ENCODE measurements at places on chromosomes 2 and 18. TPM values are rescaled to one million over a fixed set of nuclear protein-coding genes. Genes with fewer than 3 reads are reported as not detected.

- H3K4me1 ChIP-seq: no peaks in the 10 kb centered on the region
- no peak overlapping the region for H3K27ac ChIP-seq
- no peaks in the 10 kb centered on the region for H3K36me3 ChIP-seq
- no peak overlapping the region for H3K4me3 ChIP-seq
- no peaks in the 10 kb centered on the region for H3K27me3 ChIP-seq
- DNase-seq: no peak
These were observed 134.7 kb upstream of the DNAJC10 start for GRCh38 chr2:182581196-182581935.

FNDC4 gene
- 28.2 TPM for total RNA-seq

- H3K27me3 ChIP-seq: no peaks in the 10 kb centered on the region
- H3K4me3 ChIP-seq: no peak overlapping the region
- H3K4me1 ChIP-seq: peaks cover 3% of the 10 kb centered on the region
These were observed 12.3 kb downstream of the CEP192 start for GRCh38 chr18:13003466-13003896.

C1QL2 gene
- not detected for total RNA-seq

LPIN2 gene
- total RNA-seq: 17.4 TPM

ATG4B gene
- total RNA-seq: 60.9 TPM

ASAP2 gene
- 3.3 TPM for total RNA-seq

EEF1B2 gene
- 497 TPM for total RNA-seq

GRCh38 chr2:105261061-105261460, 19.5 kb downstream of the GPR45 start:
- peaks cover 4% of the 10 kb centered on the region for H3K36me3 ChIP-seq
- no peak overlapping the region for H3K27ac ChIP-seq
- DNase-seq: no peak
- H3K27me3 ChIP-seq: no peaks in the 10 kb centered on the region

UNC80 gene
- total RNA-seq: not detected

RGPD3 gene
- total RNA-seq: 0.19 TPM

GRCh38 chr2:15177103-15177502, 384.0 kb downstream of the NBAS start:
- no peaks in the 10 kb centered on the region for H3K4me1 ChIP-seq
- no peaks in the 10 kb centered on the region for H3K27me3 ChIP-seq
- no peak overlapping the region for H3K4me3 ChIP-seq

All from esophagus squamous epithelium (tissue), 5 donors.